ENCODE measurements at places on chromosomes 5 and 9.

DNA sequence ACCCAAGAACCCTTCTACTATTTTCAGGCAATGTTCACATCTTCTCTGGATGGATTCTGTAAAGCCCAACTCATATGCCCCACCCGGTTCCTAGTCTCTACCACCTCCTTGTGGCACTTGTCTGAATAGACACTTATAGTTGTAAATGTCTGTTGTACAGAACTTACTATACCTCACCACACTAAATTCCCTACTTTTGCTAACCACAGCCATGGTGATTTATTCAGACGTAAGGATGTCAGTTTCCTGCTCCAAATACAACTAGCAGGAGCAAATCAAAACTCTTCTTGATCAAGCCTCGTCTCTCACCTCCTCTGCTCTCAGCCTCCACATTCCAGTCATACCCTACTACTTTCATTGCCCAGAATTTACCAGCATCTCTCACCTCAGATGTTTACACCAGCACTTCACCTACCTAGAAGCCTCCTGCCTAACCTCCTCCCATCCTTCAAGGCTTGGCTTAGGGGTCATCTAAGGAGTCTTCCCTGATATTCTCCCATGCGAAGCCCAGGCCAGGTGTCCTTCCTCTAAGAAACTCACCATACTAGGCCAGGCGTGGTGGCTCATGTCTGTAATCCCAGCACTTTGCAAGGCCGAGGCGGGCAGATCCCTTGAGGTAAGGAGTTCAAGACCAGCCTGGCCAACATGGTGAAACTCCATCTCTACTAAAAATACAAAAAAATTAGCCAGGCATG lies 75.5 kb downstream of the MAPKAP1 start:
- DNase-seq, result no peak

GRCh38 chr9:123722378-123722777 lies 207.5 kb downstream of the DENND1A start:
- no peak for DNase-seq

DNA sequence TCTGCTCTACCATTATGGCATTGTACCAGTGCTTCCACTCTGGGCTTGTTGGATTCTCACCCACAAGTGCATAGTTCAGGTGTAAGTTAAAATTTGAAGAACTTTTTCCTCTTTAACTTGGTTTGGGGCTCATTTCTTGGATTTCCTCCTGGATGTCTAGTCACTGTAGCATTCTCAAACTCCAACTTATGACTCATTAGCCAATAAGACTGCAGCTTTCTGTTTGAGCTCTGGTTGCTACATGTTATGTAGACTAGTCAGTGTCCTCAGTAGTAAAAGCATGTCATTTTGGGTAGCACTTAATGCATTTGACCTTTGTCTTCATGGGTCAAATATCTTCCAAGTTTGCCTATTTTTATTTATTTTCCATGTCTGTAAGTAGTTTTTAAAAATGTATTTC lies 790.8 kb downstream of the BRINP1 start:
- DNase-seq, result no peak

DNA sequence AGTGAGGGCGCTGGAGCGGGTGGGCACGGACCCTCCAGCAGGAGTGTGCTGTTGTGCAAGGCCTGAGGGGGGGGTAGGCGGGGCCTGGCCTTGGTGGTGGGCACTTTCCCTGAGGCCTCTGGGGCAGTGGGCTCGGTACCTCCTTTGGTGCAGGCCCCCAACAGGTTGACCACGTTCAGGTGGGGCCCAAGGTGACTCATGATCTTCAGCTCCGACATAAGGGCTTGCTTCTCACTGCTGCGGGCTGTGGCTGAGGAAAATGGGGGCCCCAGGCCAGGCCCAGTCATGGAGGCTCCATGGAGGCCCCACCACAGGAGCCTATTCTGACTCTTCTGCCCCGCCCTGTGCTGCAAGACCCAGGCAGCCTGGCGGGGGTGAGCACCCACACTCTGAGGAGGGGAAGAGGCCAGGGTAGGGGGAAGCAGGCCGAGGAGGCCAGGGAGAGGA lies 31.5 kb downstream of the PDGFRB start:
- DNase-seq, result no peak

DNA sequence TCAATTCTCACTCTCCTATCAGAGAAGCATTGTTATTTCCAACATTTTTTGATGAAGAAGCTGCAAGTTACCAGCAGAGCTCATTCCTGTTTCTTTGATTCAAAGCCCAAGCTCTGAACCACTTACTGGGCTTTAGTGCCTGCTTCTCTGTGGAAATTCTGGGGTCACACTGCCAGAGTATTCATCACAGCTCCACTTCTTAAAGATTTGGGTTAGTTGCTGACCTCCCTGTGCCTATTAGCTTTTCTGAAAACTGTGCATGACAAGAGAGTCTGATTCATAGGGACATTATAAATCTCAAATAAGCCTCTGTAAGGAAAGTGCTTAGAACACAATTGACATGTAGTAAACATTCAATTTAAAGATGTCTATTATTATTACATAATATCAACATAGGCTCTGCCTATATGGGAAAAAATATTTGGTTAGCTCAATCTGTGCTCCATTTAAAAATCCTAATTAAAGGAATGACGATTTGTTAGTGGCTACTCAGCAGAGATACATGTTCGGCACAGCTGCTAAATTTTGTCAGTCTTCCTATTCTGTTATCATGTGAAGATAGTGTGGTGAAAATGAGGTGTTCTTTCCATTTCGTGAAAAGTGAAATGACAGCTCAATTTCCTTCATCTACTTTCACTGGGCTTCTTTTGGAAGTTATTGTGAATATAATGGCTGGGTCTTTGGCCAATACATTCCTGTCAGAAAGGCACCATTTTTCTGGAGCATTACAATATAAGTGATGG lies 293.0 kb downstream of the KCTD16 start:
- no peak for DNase-seq

GRCh38 chr9:130498298-130498917 lies 53.6 kb downstream of the ASS1 start:
- DNase-seq, result no peak

DNA sequence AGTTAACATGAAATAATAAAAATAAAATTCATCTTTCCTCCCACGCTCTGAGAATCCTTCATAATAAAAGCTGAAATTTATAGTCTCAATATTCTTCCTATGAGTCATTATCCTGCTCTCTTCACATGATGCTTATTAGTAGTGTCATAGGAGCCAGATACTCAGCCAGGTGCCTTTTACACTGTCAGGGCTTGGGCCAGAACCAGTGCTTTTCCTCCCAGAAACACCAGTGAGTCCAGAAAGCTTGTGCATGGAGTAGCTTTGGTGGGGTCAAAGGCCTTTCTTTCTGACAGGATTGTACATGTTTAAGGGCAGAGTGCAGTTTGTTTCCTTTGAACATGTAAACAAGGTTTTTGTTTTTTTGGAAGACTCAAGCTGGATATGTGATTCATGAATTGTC lies 6.8 kb downstream of the LSM11 start:
- no peak for DNase-seq

DNA sequence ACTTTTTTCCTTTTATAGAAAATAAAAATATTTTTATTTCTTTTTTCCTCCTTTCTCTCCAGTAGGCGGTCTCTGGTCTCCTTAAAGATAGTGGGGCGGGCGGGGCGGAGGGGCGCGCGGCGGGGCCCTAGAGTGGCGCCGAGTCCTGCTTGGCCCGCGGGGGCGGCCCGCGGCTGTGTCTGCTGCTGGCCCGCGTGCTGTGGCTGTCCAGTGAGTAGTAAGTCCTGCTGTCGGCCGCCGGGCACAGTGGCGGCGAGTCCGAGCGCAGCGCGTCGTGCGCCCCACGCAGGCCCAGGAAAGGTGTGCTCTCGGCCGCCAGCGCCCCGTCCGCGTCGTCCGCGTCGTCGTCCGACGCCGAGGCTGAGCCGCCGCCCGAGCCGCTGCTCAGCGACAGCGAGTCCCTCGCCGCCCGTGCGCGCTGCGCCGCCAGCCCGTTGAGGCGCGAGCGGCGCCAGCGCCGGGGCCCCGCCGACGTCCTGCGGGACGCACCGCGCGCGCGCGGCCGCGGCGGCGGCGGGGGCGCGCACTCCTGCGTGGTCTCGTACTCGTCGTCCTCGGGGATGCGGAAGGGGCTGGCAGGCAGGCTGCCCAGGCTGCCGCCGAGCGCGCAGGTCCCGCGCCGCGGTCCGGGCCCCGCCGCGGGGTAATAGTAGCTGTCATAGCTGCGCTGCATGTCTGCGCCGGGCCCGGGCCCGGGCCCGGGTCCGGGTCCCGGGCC lies 52.3 kb downstream of the PSD2 start:
- DNase-seq, result no peak

GRCh38 chr9:104780796-104781395 lies 17.0 kb downstream of the NIPSNAP3B start:
- no peak for DNase-seq

GRCh38 chr9:137865581-137866145 lies 11.9 kb upstream of the CACNA1B start:
- DNase-seq, result no peak

DNA sequence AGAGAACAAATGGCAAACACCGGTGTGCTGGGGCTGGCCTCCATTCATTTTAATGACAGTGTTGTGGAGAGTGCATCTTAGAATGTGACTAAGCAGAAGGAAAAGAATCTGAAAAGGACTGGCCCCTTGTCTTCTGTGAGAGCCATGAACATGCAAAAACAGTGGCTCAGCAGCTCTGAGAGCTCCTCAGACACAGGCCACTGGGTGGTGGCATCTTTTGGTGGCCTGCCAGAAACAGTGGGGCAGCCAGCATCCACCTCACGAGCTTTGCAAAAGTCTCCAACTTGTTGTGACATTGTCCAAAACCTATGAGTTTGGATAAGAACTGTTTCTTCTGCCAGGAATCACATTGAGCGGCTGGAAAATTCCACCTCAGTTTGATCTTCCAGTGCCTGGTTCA lies 233.4 kb downstream of the NR3C1 start:
- DNase-seq, result no peak

GRCh38 chr5:172548311-172548731 lies 92.7 kb upstream of the NEURL1B start:
- DNase-seq, result no peak

DNA sequence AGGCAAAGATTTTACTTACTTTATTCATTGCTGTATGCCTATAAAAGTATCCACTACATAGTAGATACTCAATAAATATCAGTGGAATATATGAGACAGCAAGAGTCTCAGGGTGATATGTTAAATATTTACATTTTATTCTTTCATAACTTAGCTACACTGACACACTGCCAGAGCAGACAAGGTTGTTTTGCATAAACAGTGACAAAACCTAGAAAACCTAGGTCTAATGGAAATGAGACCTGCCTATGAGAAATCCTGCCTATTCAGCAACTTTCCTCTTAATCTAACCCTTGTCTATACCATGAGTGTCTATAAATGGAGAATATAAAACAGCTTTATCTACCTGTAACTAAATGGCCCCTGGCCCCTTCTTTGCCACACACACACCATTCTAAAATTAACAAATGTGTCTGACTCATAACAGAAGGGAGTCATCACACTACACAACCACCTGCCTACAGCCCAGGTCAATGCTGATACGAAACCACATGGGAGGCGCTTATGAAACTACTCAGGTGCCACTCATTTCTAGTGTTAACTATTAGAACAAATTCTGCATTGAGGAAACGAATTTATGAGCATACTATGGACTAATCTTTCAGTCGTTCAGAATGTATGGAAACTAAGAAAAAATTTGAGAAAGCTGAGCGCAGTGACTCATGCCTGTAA lies 60.3 kb downstream of the UBAP2 start:
- DNase-seq, result no peak

Data from esophagus squamous epithelium (tissue), 5 donors.